ENCODE measurements at places on chromosomes 3 and 15. TPM values are rescaled to one million over a fixed set of nuclear protein-coding genes. Genes with fewer than 3 reads are reported as not detected.

The BTLA gene
- not detected for total RNA-seq

The CHRM5 gene
- total RNA-seq = not detected

DNA sequence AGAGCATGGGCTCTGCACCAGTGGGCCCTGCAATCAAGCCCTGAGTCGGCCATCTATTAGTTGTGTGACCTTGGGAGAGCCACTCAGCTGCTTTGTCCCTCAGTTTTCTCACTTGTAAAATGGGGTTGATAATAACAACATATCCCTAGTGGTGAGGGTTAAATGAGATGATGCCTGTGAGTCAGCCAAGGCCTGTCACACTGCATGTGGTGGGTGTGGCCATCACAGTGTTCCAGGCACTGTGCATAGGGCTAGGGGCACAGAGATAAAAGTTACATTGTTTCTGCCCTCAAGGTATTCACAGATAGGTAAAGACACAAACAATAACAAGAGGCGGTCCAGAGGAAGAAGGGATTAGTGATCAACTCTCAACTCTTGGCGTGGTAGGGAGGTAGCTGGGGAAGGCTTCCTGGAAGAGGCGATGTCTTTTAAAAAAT, 19.5 kb downstream of the SMAD6 start:
- no peak overlapping the region for H3K27ac ChIP-seq
- H3K4me3 ChIP-seq = no peak overlapping the region
- DNase-seq = no peak
- no peaks in the 10 kb centered on the region for H3K27me3 ChIP-seq
- no peaks in the 10 kb centered on the region for H3K4me1 ChIP-seq
- H3K36me3 ChIP-seq = no peaks in the 10 kb centered on the region

DNA sequence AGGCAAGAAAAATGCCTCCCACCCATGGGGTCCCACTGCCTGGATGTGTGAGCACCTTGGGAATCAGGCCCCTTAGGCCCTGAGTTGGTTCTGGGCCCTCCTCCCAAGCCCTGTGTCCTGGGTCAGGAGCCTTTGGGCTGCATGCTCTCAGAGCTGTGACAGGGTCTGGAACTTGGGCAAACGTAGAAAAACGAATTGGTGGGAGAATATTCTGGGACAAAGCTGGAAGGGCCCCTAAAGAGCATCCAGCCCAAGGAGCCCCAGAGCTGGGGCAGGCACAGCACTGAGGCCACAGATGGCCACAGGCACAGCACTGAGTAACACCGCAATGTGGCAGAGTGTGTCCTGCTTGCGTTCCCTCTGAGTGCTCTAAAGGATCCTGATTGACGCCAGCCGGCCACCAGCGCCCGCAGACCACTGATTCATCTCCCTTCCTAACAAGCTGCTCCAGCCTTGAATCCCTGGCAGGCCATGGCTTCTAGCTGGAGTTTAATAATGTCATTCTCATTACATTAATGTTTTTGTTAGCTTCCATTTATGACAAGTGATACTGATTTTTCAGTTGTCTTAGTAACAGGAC, 18.6 kb upstream of the SEC13 start:
- no peak for DNase-seq
- no peak overlapping the region for H3K4me3 ChIP-seq
- H3K36me3 ChIP-seq = no peaks in the 10 kb centered on the region
- H3K27ac ChIP-seq = no peak overlapping the region

DNA sequence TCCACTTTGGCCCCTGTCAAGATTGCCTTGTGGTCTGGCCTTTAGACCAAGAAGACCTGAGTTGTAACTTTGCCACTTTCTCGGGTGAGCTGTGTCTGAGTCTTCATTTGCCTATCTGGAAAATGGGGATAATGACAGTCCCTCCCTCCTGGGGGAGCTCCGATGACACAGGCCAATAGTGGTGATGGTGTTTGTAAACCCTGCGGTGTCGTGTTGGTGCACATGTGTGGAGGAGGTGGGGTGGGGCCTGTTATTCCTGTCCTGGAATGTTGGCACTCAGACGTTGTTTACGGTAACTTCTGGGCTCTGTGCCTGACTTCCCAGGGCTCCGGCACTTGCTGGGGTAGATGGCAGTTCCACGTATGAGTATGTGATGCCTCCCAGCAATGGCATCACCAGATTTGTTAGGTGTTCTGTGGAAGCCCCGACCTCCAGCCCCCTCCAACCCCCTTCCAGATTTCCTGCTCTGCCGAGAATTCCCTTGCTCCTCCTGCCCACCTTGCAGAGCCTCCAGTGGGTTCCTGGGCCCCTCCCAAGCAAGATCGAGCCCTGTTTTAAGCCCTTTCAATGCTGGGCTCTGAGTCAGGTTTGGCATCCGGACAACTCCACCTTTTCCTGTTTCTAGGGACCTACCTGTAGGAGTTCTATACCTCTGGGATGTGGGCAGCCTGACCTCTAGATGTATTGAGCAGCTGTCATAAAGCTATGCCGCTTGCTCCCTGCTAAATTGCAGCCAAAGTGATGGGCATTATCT, 31.4 kb downstream of the HRH1 start:
- no peaks in the 10 kb centered on the region for H3K27me3 ChIP-seq
- H3K27ac ChIP-seq = no peak overlapping the region
- no peaks in the 10 kb centered on the region for H3K4me1 ChIP-seq
- H3K36me3 ChIP-seq = no peaks in the 10 kb centered on the region
- DNase-seq = no peak

DNA sequence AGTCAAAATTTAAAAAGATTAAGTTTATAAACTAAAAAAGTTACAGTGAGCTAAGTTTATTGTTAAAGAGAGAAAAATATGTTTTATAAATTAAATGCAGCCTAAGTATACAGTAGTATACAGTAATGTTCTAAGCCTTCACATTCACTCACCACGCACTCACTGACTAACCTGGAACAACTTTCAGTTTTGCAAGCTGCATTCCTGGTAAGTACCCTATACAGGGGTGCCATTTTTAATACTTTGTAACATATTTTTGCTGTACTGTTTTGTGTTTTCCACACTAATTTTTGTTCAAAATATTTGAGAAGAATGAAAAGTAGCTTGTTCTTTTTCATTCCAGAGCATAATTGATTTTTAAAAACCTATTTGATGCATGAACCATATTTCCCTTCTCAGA, 524.9 kb downstream of the RBMS3 start:
- H3K27me3 ChIP-seq = no peaks in the 10 kb centered on the region
- no peak overlapping the region for H3K27ac ChIP-seq
- no peaks in the 10 kb centered on the region for H3K36me3 ChIP-seq
- peaks cover 19% of the 10 kb centered on the region for H3K4me1 ChIP-seq
- no peak for DNase-seq

- H3K27me3 ChIP-seq = no peaks in the 10 kb centered on the region
- H3K4me3 ChIP-seq = no peak overlapping the region
- no peak overlapping the region for H3K27ac ChIP-seq
- peak; percentile 71 for DNase-seq
- no peaks in the 10 kb centered on the region for H3K36me3 ChIP-seq
Measured at GRCh38 chr3:17032407-17033034, 147.8 kb downstream of the PLCL2 start.

GRCh38 chr3:48427630-48427962, 2.3 kb downstream of the PLXNB1 start:
- H3K4me1 ChIP-seq = peaks cover 35% of the 10 kb centered on the region
- H3K27me3 ChIP-seq = no peaks in the 10 kb centered on the region
- peak overlapping the region; percentile 84 for H3K4me3 ChIP-seq
- H3K27ac ChIP-seq = 0 out of 2 replicates have a peak overlapping the region, but pooled peaks have one; percentile 19
- H3K36me3 ChIP-seq = peaks cover 10% of the 10 kb centered on the region
- DNase-seq = no peak

DNA sequence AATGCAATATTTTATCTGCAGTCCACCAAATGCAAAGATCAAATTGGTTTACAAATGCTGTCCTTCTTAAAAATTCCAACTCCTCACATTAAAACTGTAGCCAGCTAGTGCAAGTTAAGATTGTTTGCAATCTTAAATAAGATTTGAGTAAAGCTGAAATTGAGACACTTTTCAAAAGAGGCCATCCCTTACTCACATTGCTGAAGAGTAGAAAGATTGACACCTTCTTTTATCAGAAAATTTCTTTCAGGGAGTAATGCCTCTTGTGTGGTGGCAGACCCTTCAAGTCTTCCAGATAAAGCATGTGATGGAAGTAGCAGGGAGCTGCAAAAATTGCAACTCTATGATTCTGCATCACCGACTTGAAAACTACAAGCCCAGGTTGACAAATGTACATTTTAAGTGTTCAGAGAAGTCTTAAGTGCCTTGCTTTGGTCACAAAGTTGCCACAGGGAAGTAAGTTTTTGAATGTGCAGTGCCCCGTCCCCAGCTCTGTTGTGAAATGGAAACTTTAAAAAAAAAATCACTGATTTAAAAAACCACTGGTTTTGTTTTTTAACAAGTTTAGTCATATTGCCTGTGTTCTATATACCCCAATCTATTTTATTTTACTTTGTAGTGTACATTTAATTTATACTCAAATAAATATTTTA, 12.6 kb downstream of the CD86 start:
- H3K27me3 ChIP-seq = no peaks in the 10 kb centered on the region
- no peak for DNase-seq
- no peak overlapping the region for H3K4me3 ChIP-seq
- no peaks in the 10 kb centered on the region for H3K36me3 ChIP-seq

DNA sequence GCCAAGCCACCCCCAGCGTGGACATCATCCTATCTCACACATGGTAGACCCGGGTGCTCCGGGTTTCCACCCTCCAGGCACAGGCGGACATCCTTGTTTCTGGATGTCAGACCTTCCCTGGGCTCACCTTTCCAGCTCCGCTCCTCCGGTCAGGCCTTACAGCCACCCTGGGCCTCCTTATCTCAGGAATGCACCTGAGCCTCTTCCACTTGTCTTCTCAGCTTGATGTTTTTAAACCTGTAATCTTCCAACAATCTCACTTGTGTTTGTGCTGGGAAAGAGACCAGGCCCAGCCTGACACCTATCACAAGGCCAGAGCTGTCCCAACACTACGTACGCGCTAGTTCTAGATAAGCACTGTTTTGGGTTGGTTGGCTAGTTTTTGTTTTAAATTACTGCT, 53.9 kb downstream of the NIPA2 start:
- no peak overlapping the region for H3K4me3 ChIP-seq
- no peaks in the 10 kb centered on the region for H3K4me1 ChIP-seq
- DNase-seq = no peak
- no peaks in the 10 kb centered on the region for H3K27me3 ChIP-seq

- no peaks in the 10 kb centered on the region for H3K36me3 ChIP-seq
- no peak overlapping the region for H3K27ac ChIP-seq
- no peaks in the 10 kb centered on the region for H3K27me3 ChIP-seq
- DNase-seq = no peak
- H3K4me3 ChIP-seq = no peak overlapping the region
Measured at GRCh38 chr15:40660686-40661085, 34.3 kb upstream of the RAD51 start.

GRCh38 chr15:74422265-74422651, 11.5 kb downstream of the SEMA7A start:
- no peak overlapping the region for H3K27ac ChIP-seq
- H3K36me3 ChIP-seq = no peaks in the 10 kb centered on the region
- H3K27me3 ChIP-seq = no peaks in the 10 kb centered on the region
- H3K4me1 ChIP-seq = peaks cover 28% of the 10 kb centered on the region
- DNase-seq = no peak
- no peak overlapping the region for H3K4me3 ChIP-seq

- H3K27me3 ChIP-seq = no peaks in the 10 kb centered on the region
- no peak for DNase-seq
- H3K4me1 ChIP-seq = no peaks in the 10 kb centered on the region
Measured at GRCh38 chr3:57919987-57920386, 88.2 kb upstream of the FLNB start.

GRCh38 chr3:112582244-112582874, 20.5 kb downstream of the SLC35A5 start:
- H3K4me3 ChIP-seq = no peak overlapping the region
- H3K27me3 ChIP-seq = no peaks in the 10 kb centered on the region
- H3K27ac ChIP-seq = no peak overlapping the region
- H3K4me1 ChIP-seq = peaks cover 20% of the 10 kb centered on the region
- H3K36me3 ChIP-seq = no peaks in the 10 kb centered on the region

The CLDN16 gene
- not detected for total RNA-seq

- no peaks in the 10 kb centered on the region for H3K36me3 ChIP-seq
- peaks cover 2% of the 10 kb centered on the region for H3K4me1 ChIP-seq
- no peaks in the 10 kb centered on the region for H3K27me3 ChIP-seq
- H3K27ac ChIP-seq = no peak overlapping the region
- DNase-seq = no peak
Measured at GRCh38 chr3:81908561-81908960, 147.1 kb upstream of the GBE1 start.

GRCh38 chr3:173395073-173395411, 2.5 kb upstream of the NLGN1 start:
- peaks cover 18% of the 10 kb centered on the region for H3K4me1 ChIP-seq
- peak overlapping the region; percentile 68 for H3K27ac ChIP-seq
- peak overlapping the region; percentile 81 for H3K4me3 ChIP-seq
- H3K27me3 ChIP-seq = peaks cover 29% of the 10 kb centered on the region
- no peak for DNase-seq

DNA sequence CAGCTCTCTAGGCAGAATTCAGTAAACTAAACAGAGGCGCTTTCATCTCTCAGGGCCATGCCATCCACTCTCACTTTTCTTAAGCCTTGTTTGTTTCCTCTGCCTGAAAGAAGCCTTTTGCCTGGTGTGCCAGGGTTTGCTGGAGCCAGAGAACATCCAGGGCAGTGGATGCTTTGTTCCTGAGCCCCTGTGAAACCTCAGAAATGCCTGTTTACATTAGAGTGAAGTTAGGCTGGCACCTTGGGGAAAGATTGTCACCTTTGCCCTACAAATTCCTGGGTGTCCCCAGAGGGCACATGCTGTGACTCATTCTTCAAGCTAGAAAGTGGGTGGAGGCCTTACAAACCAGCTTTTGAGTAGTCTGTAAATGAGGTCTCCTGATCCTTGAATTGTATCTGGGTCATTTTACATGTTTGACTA, 10.7 kb upstream of the TRAK1 start:
- peak overlapping the region; percentile 24 for H3K27ac ChIP-seq
- peaks cover 10% of the 10 kb centered on the region for H3K4me1 ChIP-seq
- no peaks in the 10 kb centered on the region for H3K36me3 ChIP-seq
- no peaks in the 10 kb centered on the region for H3K27me3 ChIP-seq
- no peak for DNase-seq
- no peak overlapping the region for H3K4me3 ChIP-seq

DNA sequence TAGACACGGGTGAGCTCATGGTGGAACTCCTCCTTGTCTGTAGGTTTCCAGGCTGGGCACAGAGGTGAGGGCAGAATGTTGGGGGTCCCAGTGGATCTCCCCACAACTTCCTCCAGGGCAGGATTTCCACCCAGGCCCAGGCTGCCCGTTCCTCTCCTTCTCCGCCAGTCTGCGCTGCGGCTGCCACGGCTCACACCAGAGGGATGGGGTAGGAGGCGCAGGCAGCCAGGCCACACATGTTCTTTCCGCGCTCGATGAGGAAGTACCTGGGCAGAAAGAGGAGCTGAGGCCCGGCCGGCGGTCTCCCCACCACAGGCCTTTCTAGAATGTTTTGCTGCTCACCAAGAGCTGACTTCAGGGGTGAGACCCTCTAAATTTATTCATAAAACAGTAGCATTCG, 22.9 kb downstream of the CTSH start:
- peaks cover 11% of the 10 kb centered on the region for H3K36me3 ChIP-seq
- no peaks in the 10 kb centered on the region for H3K27me3 ChIP-seq
- no peak overlapping the region for H3K4me3 ChIP-seq
- no peak overlapping the region for H3K27ac ChIP-seq

Data from GM23338 (cell line).